ENCODE measurements at places on chromosomes 1 and 21.

DNA sequence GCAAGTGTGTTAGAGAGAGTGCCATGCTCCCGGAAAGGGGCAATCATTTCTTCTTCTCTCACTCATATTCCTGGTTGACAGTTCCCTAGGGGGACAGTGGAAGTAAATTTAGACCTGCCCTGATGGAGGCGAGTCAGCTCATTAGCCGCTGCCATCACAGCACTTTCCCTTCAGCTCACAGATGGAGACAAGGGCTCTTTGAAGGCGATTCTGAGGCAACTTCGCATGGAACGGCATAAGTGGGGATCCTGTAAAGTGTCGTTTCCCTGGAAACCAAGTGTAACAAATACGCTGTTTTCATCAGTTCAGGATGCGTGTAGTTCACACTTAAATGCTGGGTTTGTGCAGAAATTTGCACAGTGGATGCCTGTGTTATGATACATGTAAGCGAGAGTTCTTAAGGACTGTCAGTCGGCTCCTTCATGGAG, 114.5 kb upstream of the TMPRSS15 start:
- DNase-seq = no peak

DNA sequence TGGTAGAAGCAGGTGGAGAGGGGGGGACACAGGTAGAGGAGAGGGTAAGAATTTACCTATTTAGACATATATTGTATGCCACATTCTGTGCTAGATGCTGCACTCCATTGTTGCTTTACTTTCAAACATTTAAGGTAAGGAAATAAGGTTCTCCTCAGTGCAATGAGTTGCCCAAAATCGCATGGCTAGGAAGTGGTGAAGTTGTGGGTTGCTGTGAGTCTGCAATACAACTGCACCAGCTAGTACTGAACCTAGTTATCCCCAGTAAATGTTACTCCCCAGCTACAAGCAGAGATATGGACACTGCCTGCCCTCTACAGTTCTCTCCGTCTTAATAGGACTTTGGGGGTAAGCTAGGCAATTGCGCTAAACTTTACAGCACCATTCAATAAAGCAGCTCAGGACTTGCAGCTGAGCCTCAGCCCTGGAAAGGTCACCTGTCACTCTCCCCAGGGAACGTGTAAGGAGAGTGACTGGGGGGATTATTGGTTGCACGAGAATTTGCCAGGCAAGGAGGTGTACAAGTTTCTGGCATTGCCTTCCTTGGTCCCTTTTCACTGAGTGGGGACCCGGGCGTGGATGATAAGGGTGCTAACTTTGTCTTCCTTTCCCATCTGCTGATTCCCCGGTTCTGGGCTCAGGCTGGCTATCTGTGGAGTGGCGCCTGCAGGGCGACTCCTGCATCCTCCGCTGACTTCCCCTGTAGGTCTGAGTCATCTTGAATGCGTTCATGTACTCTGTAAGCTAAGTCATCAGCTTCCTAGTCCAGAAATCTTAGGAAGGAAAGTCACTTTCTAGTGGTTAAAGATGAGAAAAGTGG, 71.3 kb upstream of the CNTN2 start:
- no peak for DNase-seq

DNA sequence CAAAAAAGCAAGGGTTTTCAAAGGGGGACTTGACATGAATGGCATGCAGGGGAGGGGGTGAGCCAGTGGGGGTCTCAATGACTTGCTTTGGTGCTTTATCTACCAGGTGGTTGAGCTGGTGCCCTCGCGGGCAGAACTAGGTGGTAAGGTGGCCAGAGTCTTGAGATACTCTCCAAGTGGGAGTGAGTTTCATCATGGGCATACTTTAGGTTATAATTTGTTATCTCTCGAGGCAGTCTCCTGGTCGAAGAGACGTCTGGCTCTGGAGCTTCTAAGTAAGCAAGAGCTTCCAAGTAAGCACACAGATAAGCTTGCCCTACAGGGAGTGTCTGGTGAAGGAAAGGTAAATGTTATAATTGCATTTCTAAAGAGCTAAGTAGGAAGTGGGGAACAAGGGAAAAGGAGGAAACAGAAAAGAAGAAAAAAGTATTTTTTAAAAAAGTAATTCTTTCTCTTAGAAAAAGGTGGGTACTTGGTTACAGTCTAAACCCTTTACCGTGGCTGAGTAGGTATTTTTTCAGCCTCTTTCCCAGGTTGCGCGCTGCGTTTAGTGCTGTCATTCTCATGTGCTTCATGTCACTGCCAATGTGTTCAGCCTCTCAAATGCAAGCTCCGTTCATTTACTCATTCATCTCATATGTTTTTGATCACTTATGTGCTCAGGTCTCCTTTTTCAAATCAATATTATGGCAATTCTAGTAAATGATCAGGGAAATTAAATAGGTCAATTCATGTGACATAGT, 31.6 kb upstream of the DNAJC6 start:
- DNase-seq = no peak

DNA sequence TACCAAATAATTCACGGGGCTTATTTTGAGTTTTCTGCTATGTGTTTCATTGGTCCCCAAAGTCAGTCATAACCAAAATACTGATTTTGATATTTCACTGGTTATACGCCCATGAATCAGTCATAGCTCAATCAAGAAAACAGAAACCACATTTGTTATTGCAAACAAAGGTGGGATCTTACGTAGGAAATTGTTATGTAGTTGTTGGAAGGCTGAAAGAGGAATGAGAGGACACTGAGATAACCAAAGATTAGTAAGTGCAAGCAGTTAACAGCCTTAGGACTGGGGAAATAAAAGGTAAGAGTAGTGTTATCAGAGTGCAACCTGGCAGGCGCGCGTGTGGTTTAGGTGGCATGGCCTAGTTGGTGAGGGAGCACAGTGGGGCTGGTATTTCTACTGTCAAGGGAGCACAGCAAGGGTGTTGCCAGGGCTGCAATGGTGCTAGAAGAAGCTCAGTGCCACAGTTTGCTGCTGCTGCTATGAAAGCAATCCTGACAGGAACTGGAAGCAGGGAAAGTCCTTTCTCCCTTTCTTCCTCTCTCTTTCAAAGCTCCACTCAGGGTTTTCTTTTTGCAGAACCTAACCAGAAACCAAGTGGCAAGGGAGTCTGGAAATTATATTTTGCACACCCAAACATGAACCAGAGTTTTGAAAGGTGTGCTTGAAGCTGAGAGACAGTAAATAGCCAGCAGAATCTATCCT, 33.7 kb downstream of the RTCA start:
- DNase-seq = no peak

- DNase-seq = no peak
These were observed 129.7 kb downstream of the VPS13D start for GRCh38 chr1:12359359-12360133.

GRCh38 chr1:19819701-19820100, 4.6 kb upstream of the RNF186 start:
- no peak for DNase-seq

DNA sequence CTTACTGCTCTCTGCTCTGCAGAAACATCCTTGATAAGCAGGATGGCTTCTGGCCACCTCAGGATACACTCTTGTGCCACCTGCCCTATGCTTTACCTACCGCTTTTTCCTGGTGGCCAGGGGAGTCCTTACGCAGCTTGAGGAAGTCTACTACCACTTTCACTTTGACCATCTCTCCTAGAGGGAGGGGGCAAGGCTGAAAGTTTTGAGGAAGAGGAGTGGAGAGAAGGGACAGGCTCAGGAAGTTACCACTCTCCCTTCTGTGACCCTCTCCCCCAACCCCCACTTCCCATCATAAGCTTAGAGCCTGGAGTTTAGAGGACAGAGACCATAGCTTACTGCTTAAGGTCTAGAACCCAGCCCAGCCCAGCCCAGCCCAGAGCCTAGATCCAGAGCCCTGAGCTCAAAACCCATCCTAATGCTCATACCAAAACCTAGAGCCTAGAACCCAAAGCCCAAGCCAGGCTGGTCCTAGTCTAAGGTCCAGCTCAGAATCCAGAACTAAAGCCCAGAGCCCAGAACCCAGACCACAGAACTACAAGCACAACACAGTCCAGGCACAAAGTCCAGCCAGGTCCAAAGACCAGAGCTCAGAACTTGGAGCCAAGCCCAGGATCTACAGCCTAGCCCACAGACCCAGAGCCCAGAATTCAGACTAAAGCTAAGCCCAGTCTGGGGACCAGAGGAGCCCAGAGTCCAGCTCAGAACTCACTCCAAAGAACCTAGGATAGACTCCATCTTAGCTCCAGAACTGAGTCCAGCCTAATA, 18.0 kb upstream of the MFSD2A start:
- no peak for DNase-seq

- DNase-seq = no peak
These were observed 16.4 kb downstream of the KIF17 start for GRCh38 chr1:20701446-20701845.

GRCh38 chr1:245686446-245687030, 531.8 kb downstream of the KIF26B start:
- DNase-seq = no peak

GRCh38 chr1:165259706-165260428, 96.6 kb downstream of the LMX1A start:
- DNase-seq = no peak

DNA sequence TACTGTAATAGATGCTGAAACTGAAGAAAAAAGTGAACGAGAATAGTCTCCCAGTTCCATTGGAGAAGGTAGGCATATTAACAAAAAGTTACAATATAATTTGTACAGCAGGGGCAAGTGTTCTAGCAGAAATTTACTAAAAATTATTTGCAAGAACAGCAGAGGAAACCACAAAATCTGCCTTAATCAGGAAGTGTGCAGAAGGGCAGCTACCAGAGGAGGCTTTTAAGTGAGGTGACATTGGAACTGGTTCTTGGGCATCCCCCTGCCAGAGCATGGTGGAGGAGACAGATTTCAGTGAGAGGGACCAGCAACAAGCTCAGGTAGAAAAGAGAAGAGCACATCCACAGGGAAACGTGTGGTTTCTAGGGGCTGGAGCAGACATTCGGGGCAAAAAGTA, 279.3 kb upstream of the CAMK1G start:
- DNase-seq = no peak

DNA sequence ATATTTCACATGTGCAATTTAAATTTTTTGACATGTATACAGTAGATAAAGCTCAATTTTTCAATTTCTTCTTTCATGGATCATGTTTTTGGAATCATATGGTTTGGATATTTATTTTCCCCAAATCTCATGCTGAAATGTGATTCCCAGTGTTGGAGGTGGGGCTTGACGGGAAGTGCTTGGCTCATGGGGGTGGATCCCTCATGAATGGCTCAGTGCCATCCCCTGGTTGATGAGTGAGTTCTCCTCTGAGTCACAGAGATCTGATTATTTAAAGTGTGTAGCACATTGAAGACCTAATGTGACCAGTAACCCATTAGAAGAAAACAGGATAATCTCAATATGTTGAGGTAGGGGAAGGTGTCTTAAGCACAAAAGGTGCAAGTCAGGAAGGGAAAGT, 9.1 kb upstream of the IFI16 start:
- no peak for DNase-seq
